Foreskin fibroblast (primary cell): ENCODE measurements at places on chromosomes 7 and 10.
A peak's percentile ranks its signal among the peaks of the same experiment; 100 is the strongest.

- no peak for DNase-seq
Measured at GRCh38 chr7:87028636-87029035, 30.8 kb downstream of the ELAPOR2 start.

DNA sequence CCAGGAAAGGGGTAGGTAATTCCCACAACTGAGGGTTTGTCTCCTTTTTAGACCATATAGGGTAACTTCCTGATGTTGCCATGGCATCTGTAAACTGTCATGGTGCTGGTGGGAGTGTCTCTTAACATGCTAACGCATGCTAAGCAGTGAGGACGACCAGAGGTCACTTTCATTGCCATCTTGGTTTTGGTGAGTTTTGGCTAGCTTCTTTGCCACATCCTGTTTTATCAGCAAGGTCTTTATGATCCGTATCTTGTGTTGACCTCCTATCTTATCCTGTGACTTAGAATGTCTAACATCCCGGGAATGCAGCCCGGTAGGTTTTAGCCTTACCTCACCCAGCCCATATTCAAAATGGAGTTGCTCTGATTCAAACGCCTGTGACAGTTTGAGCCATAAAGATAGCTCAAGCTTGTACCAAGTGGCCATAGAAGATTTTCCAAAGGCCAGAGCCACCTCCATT lies 176.0 kb upstream of the NAMPT start:
- no peak for DNase-seq

- DNase-seq, result no peak
Measured at GRCh38 chr7:45223728-45224630, 66.4 kb downstream of the RAMP3 start.

DNA sequence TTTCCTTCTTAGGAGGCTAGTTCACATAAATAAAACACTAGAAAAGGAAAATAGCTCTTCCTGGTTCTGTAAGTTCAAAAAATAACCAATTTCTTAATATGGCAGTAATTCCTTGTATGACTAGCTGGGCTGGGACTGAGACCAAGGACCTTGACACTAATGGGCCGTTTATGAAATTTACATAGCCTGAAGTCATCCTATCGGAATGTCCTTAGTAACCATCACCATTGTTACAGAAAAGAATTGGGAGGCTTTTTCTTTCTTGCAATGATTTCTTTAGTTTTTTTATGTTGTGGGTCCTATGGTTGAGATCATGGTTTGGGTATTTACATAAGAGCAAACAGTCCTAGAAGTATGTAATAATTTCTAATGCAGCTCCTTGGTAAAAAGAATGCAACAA lies 87.1 kb upstream of the HDAC9 start:
- DNase-seq, result peak; percentile 92

DNA sequence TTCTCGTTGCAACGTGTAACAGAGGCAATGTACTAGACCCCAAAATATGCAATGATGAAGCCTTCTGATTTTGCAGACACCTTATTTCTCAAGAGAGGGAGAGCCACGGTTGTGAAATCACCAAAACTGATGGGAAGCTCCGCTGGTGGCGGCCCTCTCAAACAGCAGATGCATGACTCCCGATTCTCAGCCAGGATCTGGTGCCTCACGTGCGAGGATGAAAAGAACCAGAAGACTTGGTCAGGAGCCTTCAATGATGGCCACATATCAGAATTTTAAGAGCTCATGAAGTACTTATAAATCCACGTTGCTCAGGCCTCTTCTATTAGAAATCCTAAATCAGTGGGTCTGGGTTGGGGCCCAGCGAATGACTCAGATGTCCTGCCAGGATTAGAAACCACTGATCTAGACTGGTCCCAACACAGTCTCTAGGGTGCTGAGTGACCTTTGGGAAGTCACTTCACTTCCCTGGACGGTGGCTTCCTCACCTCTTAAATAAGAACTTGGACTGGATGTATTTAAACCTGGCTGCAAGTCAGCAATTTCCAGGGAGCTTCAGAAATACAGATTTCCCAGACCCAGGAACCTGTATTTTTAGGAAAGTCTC lies 41.9 kb upstream of the FAM180A start:
- peak; percentile 67 for DNase-seq

DNA sequence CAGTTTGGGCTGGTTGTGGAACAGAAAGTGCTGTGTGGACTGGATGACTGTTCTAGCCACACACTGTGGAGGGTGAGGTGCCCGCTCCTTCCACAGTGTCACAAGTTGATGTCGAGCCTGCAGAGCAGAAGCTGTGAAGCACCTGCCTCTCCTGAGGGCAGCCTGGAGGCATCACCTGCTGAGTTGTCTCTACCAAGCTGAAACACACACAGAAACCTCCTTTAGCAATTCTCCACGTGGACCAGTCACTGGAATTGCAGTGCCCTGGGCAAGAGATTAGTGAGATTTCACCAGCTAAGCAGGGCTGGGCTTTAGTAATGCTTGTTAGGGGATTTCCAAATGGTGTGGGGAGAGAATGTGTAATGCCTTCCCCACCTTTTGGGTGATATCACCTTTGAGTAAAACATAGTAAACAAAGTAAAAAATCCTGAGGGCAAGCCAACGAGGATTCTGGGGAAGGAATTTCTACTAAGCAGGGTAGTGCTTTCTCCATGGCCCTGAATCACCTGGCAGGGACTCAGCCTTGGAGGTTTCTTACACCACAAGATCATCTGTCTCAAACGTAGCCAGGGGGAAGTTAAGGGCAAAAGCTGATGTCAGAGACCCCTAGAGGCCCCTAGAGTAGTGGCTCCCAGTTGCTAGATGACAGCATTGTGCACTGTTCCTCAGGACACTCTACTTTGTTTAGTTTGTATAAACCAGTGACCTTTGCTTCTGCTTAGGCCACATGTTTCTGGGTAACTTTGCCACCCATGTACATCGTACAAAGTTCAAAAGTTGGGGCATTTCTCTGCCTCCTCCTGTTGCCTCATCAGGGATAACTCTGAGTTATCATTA lies 233.1 kb upstream of the IGFBP3 start:
- DNase-seq, result no peak

- DNase-seq, result no peak
Measured at GRCh38 chr10:91800182-91800581, 2.0 kb downstream of the TNKS2 start.

DNA sequence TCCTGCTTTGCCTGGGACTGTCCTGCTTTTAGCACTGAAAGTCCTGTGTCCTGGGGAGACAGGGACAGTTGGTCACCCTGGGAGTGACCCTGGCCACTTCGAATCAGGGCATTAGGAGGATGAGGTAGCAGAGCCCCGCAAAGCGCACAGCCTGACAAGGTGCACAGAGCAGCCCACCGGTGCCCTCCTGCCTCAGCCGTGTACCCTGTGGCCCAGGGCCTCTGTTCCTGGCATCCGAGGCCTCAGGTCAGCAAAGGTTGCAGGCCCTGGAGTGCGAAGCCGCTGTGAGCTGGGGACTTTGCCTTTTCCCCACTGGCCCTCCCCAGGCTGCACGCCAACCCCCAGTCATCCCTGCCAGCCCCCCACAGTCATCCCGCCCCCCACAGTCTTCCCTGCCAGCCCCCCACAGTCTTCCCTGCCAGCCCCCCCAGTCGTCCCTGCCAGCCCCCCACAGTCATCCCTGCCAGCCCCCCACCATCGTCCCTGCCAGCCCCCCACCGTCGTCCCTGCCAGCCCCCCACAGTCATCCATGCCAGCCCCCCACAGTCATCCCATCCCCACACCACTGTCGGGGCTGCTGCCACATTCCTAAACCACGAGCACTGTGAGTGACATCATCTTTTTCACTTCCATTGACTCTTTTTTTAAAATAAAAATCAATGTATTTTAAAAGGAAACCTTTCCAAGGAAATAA lies 91.8 kb downstream of the RGS10 start:
- DNase-seq, result peak; percentile 33

DNA sequence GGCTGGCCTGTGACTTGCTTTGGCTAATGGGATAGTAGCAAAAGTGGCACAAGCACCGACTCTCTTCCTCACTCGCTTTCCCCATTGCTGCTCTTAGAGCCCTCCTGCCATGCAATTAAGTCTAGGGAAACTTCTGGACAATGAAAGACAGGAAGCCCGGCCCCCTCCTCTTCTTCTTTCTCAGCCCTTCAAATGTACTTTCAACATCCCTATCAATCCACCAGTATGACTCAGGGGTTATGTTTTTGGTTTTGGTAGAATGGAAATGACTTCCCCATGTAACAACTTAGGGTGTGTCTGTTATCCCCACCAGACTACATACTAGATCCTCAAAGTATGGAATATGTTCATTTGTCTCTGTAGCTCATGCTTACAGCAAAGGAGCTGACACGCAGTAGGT lies 139.0 kb upstream of the GDF10 start:
- DNase-seq, result no peak

- peak; percentile 64 for DNase-seq
Measured at GRCh38 chr7:92835261-92835850, 1.0 kb downstream of the CDK6 start.

DNA sequence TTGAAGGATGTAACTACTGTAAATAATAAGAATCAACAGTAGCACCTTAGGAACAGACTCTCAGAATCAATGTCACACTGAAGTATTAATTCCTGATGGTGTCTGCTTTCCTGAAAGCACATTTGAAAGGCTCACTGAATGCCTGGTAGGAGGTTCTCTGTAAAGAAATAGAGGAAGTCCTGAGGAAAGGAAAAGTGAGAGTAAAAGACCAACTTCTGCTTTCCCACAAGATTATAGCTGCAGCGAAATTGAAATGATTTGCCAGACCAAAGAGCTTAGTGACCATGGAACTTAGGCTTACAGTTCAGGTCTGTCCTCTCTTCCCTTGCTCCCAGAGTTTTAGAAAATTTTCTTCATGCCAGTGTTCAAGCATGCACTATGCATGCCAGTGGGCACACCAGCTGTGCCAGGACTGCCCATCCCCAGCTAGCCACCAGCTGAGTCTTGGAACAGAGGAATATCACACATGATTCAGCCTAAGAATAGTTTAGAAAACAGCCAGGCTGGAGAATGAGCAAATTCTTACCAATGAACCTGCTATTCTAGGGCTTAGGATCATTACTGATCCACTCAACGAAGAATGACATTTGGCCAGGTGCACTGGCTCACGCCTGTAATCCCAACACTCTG lies 123.2 kb downstream of the HERPUD2 start:
- DNase-seq, result no peak

GRCh38 chr10:14278533-14278932 lies 52.2 kb downstream of the FRMD4A start:
- no peak for DNase-seq

DNA sequence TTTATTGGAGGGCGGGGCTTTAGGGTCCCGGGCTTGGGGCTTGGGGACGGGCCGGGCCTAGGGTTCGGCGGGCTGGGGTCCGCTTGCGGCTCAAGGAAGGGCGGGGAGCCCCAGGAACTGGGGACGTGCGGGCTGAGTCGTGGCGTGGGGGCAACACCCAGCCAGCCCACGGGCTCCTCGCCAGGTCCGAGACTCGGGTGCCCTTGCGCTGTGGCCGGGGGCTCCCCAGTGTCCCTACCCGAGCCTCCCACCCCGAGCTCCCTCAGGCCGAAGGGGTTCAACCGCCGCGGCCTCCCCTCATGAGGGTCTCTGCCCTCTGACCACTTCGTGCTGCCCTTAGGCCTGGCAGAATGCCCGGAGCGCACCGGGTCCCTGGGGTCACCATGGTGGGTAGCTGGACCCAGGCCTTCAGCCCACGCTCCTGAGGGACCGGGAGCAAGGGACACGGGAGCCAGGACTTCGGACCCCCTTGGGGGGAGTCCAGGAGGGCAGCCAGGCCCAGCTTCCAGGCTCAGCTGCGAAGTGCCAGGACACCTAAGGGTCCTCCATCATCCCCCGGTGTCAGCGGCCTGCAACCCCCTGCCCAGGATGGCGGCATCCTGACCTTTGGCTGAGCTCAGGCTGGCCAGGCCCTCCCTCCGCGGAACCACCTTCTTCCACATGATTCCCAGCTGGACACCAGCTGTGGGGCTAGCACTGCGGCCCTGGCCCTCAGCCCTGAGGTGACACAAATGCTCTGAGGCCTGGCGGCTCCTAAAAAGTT lies 524 bp upstream of the FUOM start:
- peak; percentile 41 for DNase-seq

DNA sequence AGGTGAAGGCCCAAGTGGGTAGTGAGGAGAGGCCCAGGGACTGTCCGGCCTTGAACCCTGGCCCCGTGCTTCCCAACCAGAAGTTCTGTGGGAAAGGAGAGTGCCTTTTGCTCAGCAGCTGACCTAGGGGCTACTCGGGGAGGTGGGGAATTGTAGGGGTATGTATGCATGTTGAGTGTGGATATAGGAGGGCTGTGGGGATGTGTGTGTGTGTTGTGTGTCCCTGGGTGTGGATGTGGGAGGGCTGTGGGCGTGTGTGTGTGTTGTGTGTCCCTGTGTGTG lies 12.2 kb downstream of the EPHB6 start:
- no peak for DNase-seq

DNA sequence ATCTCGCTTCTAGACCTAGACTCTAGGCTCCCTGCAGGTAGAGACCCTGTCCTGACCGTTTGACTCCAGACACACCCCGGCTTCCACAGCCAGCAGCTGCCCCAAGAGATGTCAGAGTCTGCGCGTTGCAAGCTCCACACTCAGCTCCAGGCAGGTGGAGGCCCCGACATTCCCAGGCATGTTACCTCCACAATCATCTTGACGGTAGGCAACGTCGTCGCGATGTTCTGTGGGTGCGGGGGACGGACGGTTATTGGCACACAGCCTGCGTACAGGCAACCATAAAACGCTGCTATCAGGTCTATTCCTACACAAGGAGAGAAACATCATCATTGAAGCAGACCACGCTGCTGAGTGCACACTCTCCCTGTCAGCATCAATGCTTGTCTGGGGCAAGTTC lies 213.2 kb downstream of the ZMYND11 start:
- DNase-seq, result no peak

- DNase-seq, result no peak
Measured at GRCh38 chr7:153188630-153189029, 429.1 kb downstream of the ACTR3B start.

DNA sequence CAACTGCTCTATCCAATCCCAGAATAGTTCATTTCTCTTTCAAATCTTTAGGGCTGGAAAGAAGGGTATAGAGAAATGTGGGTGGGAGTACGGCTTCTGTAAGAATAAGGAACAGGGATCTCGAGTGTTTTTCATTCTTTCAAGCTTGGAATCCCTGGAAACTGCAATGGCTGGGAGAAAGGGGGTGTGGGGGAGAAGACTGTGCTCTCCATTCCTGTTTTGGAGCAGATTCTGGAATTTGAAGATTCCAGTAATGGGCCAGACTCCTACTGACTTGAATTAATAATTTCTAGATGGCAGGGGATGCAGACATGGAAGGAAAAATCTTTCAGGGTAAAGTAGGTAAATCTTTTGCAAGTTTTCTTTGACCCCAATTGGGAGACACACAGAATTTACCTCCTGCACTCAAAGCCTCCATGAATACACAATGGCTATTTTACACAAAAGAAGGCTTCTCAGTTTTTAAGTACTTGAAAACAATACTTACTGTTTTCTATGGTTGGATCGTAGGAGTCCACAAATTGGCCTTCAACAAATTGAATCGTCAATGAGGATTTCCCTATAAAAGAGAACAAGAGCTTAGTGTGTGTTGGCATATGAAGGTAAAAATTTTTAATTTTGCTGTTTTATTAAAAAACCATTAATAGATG lies 29.1 kb downstream of the RHEB start:
- DNase-seq, result no peak

- DNase-seq, result peak; percentile 23
Measured at GRCh38 chr7:127396184-127396583, 3.7 kb upstream of the ZNF800 start.
